ENCODE measurements at places on chromosomes 4 and X. TPM values are rescaled to one million over a fixed set of nuclear protein-coding genes. Genes with fewer than 3 reads are reported as not detected.

PRRG1 gene
- 14.1 TPM for polyA plus RNA-seq

CSAG3 gene
- not detected for polyA plus RNA-seq

PCDH19 gene
- polyA plus RNA-seq, result 0.06 TPM

EFHC2 gene
- 0.64 TPM for polyA plus RNA-seq

TCP11X2 gene
- not detected for polyA plus RNA-seq

NOA1 gene
- polyA plus RNA-seq, result 12.1 TPM

HSFX1 gene
- 0.15 TPM for polyA plus RNA-seq

ZNF674 gene
- polyA plus RNA-seq, result 1.8 TPM

KCND1 gene
- 0.25 TPM for polyA plus RNA-seq

TMEM33 gene
- polyA plus RNA-seq, result 39.3 TPM

ODAPH gene
- not detected for polyA plus RNA-seq

CPZ gene
- polyA plus RNA-seq, result 1.0 TPM

TCEAL5 gene
- not detected for polyA plus RNA-seq

Measured in fibroblast of lung (primary cell).